ENCODE measurements at places on chromosomes 7 and 10.

- DNase-seq: no peak
Measured at GRCh38 chr7:53904355-53904754, 637.8 kb upstream of the VSTM2A start.

DNA sequence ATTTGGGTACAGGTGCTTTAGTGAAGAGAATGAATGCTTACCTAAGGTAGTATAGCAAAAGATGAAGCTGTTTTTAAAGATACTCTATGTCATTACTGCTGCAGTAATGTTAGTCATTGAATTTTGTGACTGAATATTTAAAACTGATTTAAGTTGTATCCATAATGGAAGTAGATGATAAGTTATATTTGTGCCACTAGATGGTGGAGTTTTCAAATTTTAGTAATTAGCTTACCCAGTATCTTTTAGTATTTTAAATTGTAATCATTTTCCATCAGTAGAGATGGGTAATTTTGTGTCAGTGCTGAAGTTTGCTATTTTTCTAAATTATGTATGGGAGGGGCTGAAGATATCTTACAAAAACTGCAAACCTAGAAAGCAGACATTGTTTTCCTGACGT lies 25.2 kb downstream of the HBP1 start:
- no peak for DNase-seq

DNA sequence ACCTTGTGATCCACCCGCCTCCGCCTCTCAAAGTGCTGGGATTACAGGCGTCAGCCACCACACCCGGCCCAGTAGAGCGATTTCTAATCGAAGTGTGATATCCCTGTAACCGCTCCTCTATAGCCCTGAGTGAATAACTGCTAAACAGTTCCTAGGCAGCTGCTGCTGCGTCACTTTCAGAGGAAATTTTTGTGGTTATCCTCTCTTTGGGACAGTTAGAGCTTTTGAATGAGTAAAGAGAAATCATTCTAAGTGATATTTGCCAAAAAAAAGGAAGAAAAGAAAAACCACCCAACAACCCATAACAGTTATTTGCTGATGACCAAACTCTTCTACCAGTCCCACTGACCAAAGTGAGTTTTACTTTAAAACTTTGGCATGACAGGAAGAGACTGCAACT lies 59.9 kb downstream of the MKX start:
- no peak for DNase-seq

- DNase-seq: no peak
Measured at GRCh38 chr10:90612276-90612675, 245.6 kb downstream of the HTR7 start.

- DNase-seq: no peak
Measured at GRCh38 chr7:129801882-129802281, 150.9 kb downstream of the UBE2H start.

DNA sequence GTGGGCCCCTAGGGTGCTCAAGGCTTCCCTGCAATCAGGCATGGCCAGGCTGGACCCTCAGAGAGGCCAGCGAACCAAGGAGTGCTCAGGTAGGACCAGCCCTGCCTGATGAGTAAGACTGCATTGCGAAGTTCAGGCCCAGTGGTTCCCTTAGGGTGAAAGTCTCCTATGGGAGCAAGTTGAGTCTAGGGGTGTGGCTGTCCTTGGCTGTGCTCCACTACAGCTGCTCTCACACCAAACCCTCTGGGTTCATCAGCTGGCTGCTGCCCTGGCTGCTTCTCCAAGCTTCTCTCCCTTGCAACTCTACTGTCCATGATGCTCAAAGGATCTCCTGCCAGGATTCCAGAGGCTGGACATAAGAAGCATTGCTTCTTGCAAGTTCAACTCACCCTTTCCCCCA lies 18.7 kb downstream of the FAM25A start:
- DNase-seq: no peak

DNA sequence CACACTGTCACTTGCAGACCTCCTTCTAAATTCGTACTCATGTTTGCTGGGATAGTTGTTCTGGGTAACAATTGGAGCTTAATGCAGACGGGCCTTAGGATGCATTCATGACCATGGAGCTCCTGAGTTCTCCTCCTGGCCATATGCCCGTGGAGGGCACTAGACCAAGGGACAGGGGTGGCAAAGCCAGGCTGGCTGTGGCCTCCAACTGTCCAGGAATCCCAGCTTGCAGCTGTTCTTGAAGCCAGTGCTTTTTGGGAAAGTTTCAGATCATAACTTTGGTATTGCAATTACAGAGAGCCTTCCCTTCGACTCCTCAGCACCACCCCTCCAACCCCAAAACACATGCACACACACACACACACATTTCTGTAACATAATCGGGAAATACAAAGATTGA lies 30.6 kb downstream of the ANTXRL start:
- no peak for DNase-seq

- no peak for DNase-seq
Measured at GRCh38 chr7:99314504-99314903, 11.2 kb upstream of the ARPC1A start.

- no peak for DNase-seq
Measured at GRCh38 chr7:82359426-82359825, 84.2 kb downstream of the CACNA2D1 start.

GRCh38 chr10:437698-438490 lies 251.6 kb downstream of the DIP2C start:
- DNase-seq: no peak

DNA sequence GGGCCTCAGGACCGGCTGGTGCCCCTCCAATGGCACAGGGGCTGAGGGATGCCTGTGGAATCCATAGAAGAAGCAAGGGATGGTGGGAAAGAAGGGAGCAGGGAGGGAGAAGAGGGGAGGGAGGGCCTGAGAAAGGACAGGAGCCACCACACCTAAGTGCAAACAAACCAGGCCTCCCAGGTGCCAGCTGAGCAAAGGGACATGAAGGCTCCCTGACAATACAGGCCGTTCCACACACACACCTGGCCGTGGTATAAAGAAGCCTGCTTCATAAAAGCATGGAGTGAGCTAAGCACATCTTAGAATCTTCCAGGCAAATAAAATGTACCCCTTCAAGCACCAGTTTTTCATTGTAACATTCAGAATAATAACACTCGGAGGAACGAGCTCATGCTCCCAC lies 54.0 kb downstream of the OAT start:
- no peak for DNase-seq

GRCh38 chr7:6917258-6917657 lies 91.2 kb upstream of the CCZ1B start:
- peak; percentile 41 for DNase-seq

GRCh38 chr10:44143556-44143955 lies 241.3 kb downstream of the CXCL12 start:
- no peak for DNase-seq

GRCh38 chr7:137669706-137670105 lies 177.1 kb downstream of the DGKI start:
- DNase-seq: no peak
